ENCODE measurements at places on chromosomes 16 and 17. TPM values are rescaled to one million over a fixed set of nuclear protein-coding genes. Genes with fewer than 3 reads are reported as not detected.
A peak's percentile ranks its signal among the peaks of the same experiment; 100 is the strongest.

- no peaks in the 10 kb centered on the region for H3K4me1 ChIP-seq
- H3K27ac ChIP-seq, result no peak overlapping the region
- peaks cover 58% of the 10 kb centered on the region for H3K27me3 ChIP-seq
- H3K36me3 ChIP-seq, result no peaks in the 10 kb centered on the region
- H3K4me3 ChIP-seq, result peak overlapping the region; percentile 79
- DNase-seq, result peak; percentile 49
Measured at GRCh38 chr17:20008242-20009051, 712 bp upstream of the SPECC1 start.

DNA sequence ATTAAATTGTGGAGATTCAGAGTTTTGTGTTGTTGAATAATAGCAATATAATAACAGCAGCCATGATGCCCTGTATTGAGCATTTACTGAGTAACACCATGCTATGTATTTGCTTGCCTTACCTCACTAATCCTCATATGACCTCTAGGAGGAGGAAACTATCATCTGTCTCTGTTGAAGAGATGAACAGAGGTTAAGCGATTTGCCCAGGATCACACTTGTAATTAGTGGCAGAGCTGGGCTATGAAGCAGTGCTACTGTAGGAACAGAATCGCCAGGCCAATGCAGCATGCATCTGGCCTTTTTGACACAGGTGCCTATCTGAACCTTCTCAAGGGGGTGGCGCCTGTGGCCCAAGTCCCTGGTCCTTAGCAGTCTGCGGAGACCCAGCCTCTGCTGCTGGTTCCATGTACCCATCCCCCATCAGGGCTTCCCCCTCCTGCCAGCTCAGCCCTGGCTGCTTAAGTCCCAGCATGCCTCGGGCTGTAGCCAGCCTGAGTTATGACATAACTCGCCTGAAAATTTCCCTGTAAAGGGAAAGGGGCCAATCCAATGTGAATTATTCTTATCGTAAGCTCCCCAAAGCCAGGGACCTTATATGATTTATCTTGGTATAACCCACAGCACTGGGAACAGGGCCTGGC, 50.4 kb upstream of the HS3ST2 start:
- H3K4me1 ChIP-seq, result no peaks in the 10 kb centered on the region
- no peak overlapping the region for H3K27ac ChIP-seq
- H3K36me3 ChIP-seq, result no peaks in the 10 kb centered on the region
- H3K4me3 ChIP-seq, result no peak overlapping the region
- DNase-seq, result no peak
- no peaks in the 10 kb centered on the region for H3K27me3 ChIP-seq

GRCh38 chr16:85923153-85924021, 24.4 kb downstream of the IRF8 start:
- no peak overlapping the region for H3K4me3 ChIP-seq
- H3K27ac ChIP-seq, result no peak overlapping the region
- no peaks in the 10 kb centered on the region for H3K36me3 ChIP-seq
- DNase-seq, result no peak

Gene BRIP1
- 4.0 TPM for total RNA-seq

Gene ZNF75A
- total RNA-seq, result 17.2 TPM

Measured in GM23248 (cell line).